Erythroblast (primary cell): ENCODE measurements at places on chromosomes 6 and 20.

DNA sequence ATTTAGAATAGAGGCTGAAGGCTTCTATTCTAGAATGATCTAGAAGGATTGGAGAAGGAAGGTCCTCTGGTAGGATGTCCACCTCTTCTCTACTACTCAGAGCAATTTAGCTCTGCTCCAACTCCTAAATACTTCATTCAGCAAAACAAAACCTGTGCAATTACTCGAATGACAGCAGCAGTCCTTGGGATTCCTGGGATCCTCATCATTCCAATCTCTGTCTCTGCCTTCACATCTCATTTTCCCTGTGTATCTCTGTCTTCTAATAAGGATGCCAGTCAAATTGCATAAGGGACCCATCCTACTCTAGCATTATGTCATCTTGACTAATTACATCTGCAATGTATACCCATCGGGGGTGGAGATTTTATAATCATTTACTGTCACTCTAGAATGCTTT, 5.5 kb upstream of the AIG1 start:
- DNase-seq, result no peak

- DNase-seq, result peak; percentile 71
Observed at GRCh38 chr6:13709689-13710551, 1.7 kb downstream of the RANBP9 start.

DNA sequence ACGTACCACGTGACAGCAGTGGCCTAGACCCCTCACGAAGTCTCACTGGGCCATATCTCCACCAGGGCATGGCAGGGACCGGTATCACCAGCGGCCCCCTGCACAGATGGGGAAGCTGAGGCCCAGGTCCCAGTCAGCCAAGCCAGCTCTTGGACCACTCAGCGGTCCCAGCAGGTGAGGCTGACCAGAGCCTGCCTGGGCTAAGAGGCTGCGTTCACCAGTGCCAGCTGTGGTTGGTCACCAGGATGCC, 2.6 kb upstream of the MRGBP start:
- DNase-seq, result no peak

GRCh38 chr6:62808565-62809293, 402.5 kb upstream of the FKBP1C start:
- DNase-seq, result no peak

DNA sequence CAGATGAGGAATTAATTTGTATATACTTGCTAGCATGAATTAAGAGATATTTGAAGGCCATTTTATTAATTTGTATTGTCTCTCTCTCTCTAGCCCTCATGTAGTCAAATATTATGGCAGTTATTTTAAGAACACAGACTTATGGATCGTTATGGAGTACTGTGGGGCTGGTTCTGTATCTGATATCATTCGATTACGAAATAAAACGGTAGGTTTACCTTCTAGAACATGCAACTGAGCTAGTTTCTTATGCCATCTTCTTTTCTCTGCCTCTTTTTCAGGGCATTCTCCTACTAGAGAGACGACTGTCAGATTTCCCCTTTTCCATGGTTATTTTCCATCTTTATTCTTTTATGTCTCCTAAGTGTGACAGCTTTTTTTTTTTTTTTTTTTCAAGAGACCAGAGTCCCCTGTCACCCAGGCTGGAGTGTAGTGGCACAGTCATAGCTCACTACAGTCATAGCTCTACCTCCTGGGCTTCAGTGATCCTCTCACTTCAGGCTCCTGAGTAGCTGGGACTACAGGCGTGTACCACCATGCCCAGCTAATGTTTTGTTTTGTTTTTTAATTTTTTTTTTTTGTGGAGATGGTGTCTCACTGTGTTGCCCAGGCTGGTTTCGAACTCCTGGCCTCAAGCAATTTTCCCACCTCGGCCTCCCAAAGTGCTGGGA, 15.6 kb downstream of the STK4 start:
- no peak for DNase-seq

DNA sequence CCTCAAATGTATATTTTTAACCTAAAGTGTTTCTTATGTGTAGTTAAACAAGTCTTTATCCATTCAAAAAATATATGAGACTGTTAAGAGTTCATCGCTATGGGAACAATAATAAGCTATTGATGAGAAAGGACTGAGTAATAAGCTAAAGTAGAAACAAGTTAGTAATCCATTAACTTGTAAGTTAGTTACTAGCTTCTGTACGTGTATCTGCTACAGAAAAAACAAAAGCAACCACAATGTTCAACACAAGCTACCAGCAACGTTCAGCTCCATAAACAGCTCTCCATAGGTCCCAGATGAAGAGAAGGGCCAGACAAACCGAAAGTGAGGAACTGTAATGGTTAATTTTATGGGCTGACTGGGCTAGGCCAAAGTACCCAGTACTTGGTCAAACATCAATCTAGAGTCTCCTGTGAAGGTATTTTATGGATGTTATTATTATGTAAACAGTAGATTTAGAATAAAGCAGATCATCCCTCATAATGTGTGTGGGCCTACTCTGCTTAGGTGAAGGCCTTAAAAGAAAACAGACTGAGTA, 33.8 kb upstream of the FAM135A start:
- no peak for DNase-seq

- no peak for DNase-seq
Observed at GRCh38 chr6:22892452-22892851, 323.1 kb downstream of the HDGFL1 start.

GRCh38 chr6:69732045-69732444, 64.8 kb downstream of the LMBRD1 start:
- no peak for DNase-seq
